ENCODE measurements at places on chromosomes 2 and 18.

- H3K4me3 ChIP-seq: peak overlapping the region; percentile 0
- no peaks in the 10 kb centered on the region for H3K27me3 ChIP-seq
- DNase-seq: no peak
Measured at GRCh38 chr2:144431392-144431783, 88.5 kb downstream of the ZEB2 start.

GRCh38 chr2:106192752-106193689 lies 1.1 kb downstream of the UXS1 start:
- peaks cover 7% of the 10 kb centered on the region for H3K27me3 ChIP-seq
- H3K36me3 ChIP-seq: no peaks in the 10 kb centered on the region
- H3K4me1 ChIP-seq: no peaks in the 10 kb centered on the region

GRCh38 chr2:106885329-106885728 lies 638 bp downstream of the ST6GAL2 start:
- no peak for DNase-seq
- peaks cover 43% of the 10 kb centered on the region for H3K27me3 ChIP-seq
- H3K36me3 ChIP-seq: no peaks in the 10 kb centered on the region
- H3K4me1 ChIP-seq: peaks cover 31% of the 10 kb centered on the region
- H3K4me3 ChIP-seq: peak overlapping the region; percentile 49
- peak overlapping the region; percentile 49 for H3K27ac ChIP-seq

DNA sequence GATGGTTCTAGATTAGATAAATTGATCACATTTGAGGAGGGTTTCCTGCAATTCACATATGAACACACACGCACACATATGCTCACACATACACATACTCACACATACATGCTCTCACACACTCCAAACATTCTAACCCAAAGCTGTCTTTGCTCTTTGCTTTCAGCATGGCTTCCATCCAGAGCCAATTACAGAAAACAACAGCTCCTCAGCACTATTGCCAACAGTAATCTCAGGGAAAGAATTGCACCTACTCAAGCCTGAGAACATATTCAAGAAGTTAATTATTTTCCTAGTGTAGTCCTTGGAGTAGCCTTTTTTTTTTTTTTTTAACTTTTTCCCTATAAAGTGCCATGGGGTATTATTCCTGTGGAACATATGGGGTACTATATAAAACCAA lies 246.9 kb upstream of the PARD3B start:
- H3K27me3 ChIP-seq: no peaks in the 10 kb centered on the region
- no peak overlapping the region for H3K27ac ChIP-seq
- DNase-seq: no peak
- peaks cover 6% of the 10 kb centered on the region for H3K4me1 ChIP-seq

DNA sequence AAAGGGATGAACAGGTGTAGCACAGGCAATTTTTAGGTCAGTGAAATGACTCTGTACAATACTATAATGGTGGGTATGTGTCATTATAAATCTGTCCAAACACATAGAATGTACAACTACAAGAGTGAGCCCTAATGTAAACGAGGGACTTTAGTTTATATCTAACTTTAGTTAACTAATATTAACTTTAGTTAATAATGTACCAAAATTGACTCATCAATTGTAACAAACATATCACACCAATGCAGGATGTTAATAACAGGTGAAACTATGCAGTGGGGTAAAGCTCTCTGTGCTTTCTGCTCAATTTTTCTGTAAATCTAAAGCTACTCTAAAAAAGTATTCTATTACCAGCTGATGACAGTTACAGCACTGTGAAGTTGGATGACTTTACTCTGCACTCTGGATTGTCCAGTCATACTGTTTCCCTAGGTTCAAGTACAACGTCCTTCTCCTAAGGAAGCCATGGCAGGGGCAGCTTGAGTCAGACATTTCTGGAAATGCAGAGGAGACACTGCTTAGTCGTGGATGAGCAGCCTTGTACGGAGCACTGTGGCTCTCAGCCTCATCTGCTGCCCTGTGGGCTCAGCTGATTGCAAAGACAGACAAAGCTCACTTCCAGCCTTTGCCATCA lies 26.1 kb downstream of the TGFA start:
- H3K27ac ChIP-seq: no peak overlapping the region
- H3K36me3 ChIP-seq: no peaks in the 10 kb centered on the region

GRCh38 chr2:20997953-20998722 lies 45.7 kb downstream of the APOB start:
- no peaks in the 10 kb centered on the region for H3K4me1 ChIP-seq
- H3K36me3 ChIP-seq: no peaks in the 10 kb centered on the region
- no peaks in the 10 kb centered on the region for H3K27me3 ChIP-seq
- no peak overlapping the region for H3K27ac ChIP-seq

DNA sequence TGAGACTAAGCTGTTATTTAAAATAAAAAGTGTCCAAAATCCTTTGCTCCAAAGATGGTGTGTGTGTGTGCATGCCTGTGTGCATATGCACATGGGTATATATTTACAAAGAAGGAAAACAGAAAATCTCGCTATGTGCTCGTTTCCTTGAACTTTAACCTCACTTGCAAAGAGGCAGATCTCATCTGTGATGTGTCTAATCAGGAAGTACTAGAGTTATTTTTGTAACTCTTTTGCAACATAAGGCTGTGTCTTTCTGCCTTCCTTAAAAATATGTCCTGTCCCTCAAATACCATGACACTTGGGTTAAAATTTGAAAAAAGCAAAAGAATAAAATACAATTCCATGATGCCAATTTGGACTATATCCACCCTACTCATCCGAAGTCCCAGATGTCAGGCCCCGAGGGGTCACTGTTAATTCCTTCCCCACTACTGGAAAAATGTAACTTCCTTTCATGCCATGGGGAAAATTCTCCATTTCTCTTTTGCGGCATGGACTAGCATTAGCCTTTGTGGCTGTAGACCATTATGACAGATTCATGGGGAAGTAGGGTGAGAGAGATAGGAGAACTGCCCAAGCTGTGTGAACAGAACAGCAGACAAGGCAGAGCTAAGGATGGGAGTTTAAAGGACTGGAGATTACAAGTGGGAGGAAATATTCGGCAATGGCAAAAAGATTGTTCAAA lies 191.3 kb downstream of the MYO1B start:
- H3K4me1 ChIP-seq: no peaks in the 10 kb centered on the region
- DNase-seq: no peak
- no peaks in the 10 kb centered on the region for H3K27me3 ChIP-seq

- peak overlapping the region; percentile 86 for H3K27ac ChIP-seq
- no peaks in the 10 kb centered on the region for H3K27me3 ChIP-seq
- H3K4me1 ChIP-seq: peaks cover 23% of the 10 kb centered on the region
Measured at GRCh38 chr2:112542984-112543661, 858 bp downstream of the POLR1B start.

GRCh38 chr18:36593641-36594040 lies 235.2 kb downstream of the TPGS2 start:
- H3K4me3 ChIP-seq: no peak overlapping the region
- no peaks in the 10 kb centered on the region for H3K27me3 ChIP-seq
- no peaks in the 10 kb centered on the region for H3K36me3 ChIP-seq
- no peaks in the 10 kb centered on the region for H3K4me1 ChIP-seq

GRCh38 chr2:104384961-104385360 lies 469.0 kb upstream of the POU3F3 start:
- DNase-seq: no peak
- no peaks in the 10 kb centered on the region for H3K36me3 ChIP-seq
- no peak overlapping the region for H3K27ac ChIP-seq
- no peaks in the 10 kb centered on the region for H3K4me1 ChIP-seq

DNA sequence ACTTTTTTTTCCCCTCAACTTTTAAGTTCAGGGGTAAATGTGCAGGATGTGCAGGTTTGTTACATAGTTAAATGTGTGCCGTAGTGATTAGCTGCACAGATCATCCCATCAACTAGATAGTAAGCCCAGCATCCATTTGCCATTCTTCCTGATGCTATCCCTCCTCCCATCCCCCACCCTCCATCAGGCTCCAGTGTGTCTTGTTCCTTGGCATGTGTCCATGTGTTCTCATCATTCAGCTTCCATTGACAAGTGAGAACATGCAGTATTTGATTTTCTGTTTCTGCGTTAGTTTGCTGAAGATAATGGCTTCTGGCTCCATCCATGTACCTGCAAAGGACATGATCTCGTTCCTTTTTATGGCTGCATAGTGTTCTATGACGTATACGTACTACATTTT lies 47.2 kb upstream of the STON1 start:
- no peak overlapping the region for H3K4me3 ChIP-seq
- H3K36me3 ChIP-seq: no peaks in the 10 kb centered on the region
- DNase-seq: no peak
- no peaks in the 10 kb centered on the region for H3K4me1 ChIP-seq

DNA sequence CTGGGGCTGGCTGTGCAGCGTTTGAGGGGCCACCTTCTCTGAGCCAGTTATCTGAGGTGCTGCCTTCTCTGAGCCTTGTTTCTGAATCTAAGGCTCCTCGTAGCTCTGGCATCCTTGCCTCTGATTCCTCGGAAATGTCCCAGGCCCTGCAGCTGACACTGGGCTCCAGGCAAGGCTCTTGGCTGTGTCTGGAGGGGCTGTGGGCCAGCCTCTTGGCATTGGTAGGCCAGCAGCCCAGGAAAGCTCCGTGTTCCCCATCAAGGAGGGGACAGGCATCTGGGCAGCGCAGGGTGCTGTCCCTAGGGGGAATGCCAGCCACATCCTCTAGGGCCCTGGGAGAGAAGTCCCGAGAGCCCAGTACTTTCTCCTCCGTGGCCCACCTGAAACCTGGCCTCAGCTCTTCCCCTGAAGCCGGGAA lies 40.7 kb upstream of the TAF1B start:
- peaks cover 59% of the 10 kb centered on the region for H3K4me1 ChIP-seq
- H3K36me3 ChIP-seq: no peaks in the 10 kb centered on the region
- no peak overlapping the region for H3K4me3 ChIP-seq

DNA sequence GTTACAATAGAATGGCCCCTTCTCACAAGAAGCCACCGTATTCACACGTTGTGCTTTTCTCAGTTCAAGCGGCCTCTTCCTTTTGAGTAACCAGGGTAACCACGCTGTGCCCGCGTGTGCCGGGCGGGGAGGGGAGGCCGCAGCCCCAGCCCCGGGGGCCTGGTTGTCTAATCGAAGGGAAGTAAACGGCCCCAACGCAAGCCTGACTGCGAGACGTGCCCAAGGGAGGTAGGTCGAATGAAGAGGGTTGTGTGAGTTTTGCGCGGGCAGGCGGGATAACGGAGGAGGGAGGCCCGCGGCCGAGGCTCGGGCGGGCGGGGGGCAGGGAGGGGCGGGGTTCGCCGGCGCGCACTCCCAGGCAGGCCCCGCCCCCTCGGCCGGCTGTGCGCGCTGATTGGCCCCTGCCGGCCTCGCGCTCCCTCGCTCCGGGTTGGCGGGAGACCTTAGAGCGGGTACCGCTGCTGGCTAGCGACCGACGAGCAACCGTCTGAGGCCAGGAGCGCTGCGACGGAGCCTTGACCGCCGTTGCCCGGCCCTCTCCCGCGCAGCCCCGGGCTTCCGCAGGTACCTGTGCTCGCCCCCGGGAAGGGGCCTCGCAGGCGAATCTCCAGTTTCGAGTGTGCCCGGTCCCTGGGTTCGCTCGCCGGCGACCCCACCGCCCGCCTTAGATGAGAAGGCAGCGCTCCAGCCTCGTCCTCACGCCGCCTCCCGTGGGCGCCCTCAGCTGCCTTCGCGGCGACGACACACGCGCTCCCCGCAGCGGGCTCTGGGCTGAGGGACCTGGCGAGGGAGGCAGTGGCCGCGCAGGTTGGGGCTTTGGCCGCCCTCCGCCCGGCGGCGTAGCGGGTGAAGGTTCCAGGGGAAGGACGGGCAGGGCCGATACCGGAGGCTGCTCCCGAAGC lies at the start of gene SPDYA:
SPDYA (plus strand) TSS at position 451 of the 902 bp plus-strand sequence. CDS start 5,181 bp downstream, outside the sequence.
- H3K27me3 ChIP-seq: no peaks in the 10 kb centered on the region
- H3K36me3 ChIP-seq: peaks cover 33% of the 10 kb centered on the region
- peaks cover 5% of the 10 kb centered on the region for H3K4me1 ChIP-seq
- H3K27ac ChIP-seq: peak within 1 kb of the TSS; percentile 61
- peak within 1 kb of the TSS; percentile 55 for H3K4me3 ChIP-seq

- DNase-seq: no peak
- peaks cover 7% of the 10 kb centered on the region for H3K4me1 ChIP-seq
- no peaks in the 10 kb centered on the region for H3K36me3 ChIP-seq
- no peak overlapping the region for H3K27ac ChIP-seq
- no peak overlapping the region for H3K4me3 ChIP-seq
Measured at GRCh38 chr2:63379451-63379850, 208.8 kb downstream of the WDPCP start.

DNA sequence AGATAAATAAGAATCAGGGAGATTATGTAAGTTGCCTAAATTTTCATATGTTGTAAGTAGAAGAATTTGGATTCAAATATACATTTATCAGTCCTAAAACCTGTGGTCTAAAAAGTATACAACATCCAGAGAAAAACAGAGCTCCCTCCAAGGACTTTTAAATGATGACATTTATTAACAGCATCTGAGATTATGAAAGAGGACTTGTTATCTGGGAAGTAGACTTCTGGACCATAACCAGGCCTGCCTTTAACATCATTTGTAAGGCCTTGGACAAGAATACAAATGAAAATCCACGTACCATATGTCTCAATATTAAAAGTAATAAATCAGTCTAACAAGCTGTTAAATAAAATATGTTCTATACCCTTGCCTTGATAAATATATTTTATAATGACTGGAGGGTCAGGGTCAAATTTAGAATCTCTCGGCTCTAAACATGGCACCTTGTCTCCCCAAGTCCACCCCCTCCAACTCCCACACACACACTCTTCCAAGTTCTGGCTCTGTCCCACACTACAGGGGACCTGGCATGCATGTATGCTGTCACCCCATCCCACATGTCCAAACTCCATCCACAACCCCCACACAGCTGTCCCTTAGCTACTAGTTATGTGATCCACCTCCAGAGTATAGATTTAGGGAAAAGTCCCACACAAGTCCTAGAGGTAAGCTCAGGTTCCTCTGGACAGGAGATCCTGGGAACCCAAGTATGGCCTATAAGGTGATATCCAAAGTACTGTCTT lies 382.6 kb downstream of the CDH2 start:
- H3K27me3 ChIP-seq: no peaks in the 10 kb centered on the region
- peaks cover 6% of the 10 kb centered on the region for H3K4me1 ChIP-seq
- no peak overlapping the region for H3K4me3 ChIP-seq
- no peaks in the 10 kb centered on the region for H3K36me3 ChIP-seq
- no peak overlapping the region for H3K27ac ChIP-seq

DNA sequence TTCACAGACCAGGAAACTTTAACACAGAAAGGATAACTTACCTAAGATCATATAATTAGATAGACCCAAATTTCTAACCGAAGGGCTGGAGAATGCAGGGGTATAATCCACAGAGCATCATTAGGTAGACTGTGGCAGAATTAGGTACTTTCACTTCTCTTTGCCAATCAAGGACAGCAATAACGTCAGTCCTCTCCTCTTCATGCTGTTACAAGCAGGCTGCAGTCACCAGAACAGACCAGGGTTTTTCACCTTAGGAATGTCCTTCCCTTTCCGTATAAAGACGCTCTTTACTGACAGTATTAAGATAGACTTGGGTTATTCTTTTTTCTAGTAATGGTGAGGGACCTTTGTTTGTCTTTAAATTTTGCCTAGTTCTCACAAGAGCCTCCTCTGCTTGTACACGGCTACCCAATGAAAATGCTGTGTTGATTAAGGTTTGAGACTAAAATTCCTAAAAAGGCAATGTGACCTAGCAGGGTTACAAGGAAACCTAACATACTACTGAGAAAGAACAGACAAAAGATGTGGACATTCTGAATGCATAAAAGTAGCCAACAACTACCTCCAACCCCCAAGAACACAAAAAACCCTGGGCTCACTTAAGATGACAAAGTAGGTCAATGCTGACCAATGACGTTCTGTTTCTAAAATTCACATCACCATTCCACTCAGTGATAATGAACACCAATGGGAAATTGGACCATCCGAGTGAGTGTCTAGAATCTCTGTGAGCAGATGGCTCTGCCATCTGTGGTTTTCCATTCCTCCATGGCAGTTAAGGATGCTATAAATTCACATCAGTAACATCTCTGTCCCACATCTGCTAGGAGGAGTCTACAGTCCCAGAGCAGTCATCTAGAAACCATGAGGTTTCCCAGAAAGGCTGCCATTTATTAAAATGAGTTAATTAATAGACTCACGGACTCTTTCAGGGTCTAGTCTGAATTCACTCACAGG lies 2.1 kb downstream of the PDIA6 start:
- no peak overlapping the region for H3K4me3 ChIP-seq
- H3K27ac ChIP-seq: no peak overlapping the region
- no peaks in the 10 kb centered on the region for H3K27me3 ChIP-seq
- peaks cover 10% of the 10 kb centered on the region for H3K4me1 ChIP-seq
- no peaks in the 10 kb centered on the region for H3K36me3 ChIP-seq

Measured in esophagus squamous epithelium (tissue), 5 donors.